ENCODE measurements at places on chromosomes 13 and 19. TPM values are rescaled to one million over a fixed set of nuclear protein-coding genes. Genes with fewer than 3 reads are reported as not detected.

The CASP14 gene
- not detected for total RNA-seq

The KLK15 gene
- not detected for total RNA-seq

The IFNL4 gene
- not detected for total RNA-seq

The UBXN6 gene
- total RNA-seq: 31.1 TPM

Data from activated naive CD4-positive, alpha-beta T cell treated with anti-CD3 and anti-CD28 coated beads, Interleukin-2, amount 50 U/mL, for 72 hours (primary cell).